EL (cell line): ENCODE measurements at places on chromosomes 5 and 9.

GRCh38 chr5:110361471-110361870 lies 365.0 kb downstream of the TMEM232 start:
- DNase-seq = peak; percentile 32

- peak; percentile 10 for DNase-seq
Observed at GRCh38 chr9:28234894-28235277, 661.6 kb upstream of the C9orf72 start.

- no peak for DNase-seq
Observed at GRCh38 chr9:71822456-71822855, 54.1 kb upstream of the CEMIP2 start.

DNA sequence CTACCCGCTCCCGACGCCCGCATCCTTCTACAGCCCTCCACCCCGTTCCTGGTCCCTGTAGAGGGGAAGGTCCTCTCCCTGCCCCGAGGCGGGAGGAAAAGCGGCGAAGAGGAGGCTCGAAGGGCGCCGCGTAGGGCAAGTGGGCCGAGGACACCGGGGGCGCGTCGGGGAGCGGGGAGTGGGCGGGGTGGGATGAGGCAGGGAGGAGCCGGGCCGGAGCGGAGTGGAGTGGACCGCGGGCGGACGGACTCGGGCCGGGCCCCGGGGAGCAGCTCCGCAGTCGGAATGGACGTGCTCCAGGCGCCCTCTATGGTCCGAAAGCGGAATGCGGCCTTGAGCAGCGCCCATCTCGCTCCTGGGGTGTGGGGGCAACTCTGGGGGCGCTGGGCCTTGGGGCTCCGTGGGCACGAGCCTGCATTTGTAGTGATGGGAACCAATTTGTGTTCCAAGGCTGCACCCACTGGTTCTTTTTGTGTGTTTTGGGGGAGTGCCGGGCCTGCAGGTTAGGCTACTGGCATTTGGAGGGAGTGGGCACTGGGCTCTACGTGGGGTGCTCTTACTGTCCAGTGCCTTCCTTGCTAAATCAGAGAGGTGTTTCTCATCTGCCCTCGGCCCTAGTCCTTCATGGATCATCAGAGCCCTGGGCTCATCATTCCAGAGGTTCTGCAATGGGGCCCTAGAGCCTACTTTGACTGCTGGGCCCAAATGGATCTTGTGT lies 7.3 kb downstream of the IRX1 start:
- no peak for DNase-seq

DNA sequence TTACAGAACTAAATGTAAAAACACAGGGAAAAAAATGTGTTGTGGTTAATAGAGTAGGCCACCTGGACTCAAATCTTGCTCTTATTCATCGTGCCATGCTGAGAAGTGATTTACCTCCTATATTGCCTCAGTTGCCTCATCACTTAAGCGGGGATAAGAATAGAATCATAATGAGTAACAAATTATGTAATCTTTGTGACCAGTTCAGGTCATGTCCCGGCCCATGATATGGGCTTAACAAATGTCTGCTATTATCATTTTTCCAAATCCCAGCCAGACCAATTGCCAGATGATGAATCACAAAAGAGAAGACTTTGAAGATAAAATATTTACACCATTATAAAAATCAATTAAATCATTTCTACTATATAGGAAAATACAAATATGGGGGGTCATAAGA lies 89.8 kb downstream of the CDH6 start:
- DNase-seq = no peak

DNA sequence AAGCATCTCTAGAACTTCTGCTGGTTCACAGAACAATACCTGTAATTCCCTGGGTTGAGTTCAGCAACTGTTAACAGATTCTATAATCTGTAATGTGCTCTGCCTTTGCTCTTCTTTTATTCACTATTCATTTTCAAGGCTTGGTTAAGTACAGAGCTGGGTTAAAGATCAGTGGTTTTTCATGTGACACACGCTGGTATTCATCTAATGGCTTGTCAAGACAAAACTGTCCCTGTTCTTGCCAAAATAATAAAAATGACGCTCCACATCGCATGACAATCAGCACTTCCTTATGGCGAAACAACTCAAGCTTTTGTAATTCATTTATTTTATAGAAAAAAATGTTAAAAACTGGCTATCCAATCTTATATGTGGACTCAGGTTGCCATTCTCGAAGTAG lies 137.9 kb downstream of the BNC2 start:
- no peak for DNase-seq

DNA sequence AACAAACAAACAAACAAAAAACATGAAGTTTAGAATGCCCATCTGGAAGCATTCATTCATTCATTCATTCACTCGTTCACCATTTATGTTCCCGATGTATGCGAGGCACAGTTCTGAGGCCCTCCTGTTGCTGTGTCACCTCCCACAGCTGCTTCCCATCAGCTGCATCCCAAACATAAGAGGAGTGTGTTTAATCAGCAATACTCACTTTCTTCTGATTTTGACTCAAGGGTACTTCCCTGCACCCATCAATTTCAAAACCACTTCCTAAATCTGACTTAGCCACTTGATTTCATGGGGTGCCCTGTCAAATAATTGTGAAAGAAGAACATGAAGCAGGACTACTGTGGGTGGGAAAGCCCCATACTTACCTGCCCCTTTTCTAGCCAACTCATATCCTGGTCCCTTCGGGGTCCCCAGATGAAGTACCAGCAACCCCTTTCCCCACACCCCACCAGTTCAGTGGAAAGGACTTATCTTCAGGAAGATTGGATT lies 128.0 kb upstream of the IL12B start:
- no peak for DNase-seq

GRCh38 chr9:23522952-23523351 lies 303.1 kb downstream of the ELAVL2 start:
- DNase-seq = no peak

DNA sequence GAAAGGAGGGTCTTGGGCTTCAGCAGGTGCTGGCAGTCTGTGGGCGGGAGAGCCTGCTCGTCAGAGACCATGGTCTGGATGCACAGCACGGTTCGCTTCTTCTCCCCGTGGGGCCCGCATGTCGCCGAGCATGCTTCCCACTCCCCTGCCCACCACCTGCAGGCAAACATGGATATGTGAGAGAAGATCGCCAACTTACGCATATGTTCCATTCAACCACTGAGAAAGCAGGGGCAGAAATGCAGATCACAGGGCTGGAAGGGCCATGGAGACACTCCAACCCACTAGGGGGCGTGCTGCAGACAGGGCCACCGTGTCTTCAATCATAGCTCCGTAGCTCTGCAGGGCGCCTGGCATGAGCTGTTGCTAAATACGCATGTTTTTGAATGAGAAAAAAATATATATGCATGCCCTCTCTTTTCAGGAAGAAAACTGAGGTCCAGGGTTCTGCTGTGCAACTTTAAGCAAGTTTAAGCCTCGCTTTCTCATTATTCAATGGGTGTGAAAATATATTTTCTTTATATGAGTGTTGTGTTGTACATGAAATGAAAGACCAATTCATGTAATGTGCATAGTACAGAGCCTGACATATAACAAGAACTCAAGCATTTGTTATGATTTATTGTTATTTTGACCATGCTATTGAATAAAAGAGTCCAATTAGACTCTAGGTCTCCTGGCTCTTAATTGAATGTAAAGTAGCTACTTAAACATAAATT lies 148.0 kb downstream of the TARS1 start:
- DNase-seq = peak; percentile 13

GRCh38 chr5:119896826-119897536 lies 267.6 kb downstream of the FAM170A start:
- no peak for DNase-seq

GRCh38 chr5:60504342-60504741 lies 195.6 kb downstream of the DEPDC1B start:
- DNase-seq = no peak

- peak; percentile 26 for DNase-seq
Observed at GRCh38 chr9:98944057-98944733, 488 bp downstream of the COL15A1 start.

DNA sequence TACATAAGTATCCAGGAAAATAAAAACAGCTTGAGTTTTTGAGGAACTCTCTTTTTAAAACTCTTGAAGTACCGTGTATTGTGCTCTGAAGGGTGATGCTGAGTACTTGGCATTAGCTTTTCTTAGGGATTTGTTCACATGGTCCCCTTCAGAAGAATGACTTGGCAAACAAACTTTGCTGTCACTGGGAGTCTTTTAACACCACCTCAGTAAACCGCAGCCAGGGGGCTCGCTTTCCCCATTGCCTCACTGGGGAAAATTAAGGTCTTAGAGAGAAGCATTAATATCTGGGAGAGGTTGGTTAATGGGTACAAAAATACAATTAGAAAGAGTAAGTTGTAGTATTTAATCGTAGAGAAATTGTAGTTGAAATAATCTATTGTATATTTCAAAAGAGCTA lies 105.9 kb upstream of the DAP start:
- DNase-seq = no peak

- DNase-seq = no peak
Observed at GRCh38 chr5:3277590-3278196, 317.9 kb upstream of the IRX1 start.

GRCh38 chr9:37909326-37909725 lies 5.4 kb upstream of the SLC25A51 start:
- DNase-seq = no peak

DNA sequence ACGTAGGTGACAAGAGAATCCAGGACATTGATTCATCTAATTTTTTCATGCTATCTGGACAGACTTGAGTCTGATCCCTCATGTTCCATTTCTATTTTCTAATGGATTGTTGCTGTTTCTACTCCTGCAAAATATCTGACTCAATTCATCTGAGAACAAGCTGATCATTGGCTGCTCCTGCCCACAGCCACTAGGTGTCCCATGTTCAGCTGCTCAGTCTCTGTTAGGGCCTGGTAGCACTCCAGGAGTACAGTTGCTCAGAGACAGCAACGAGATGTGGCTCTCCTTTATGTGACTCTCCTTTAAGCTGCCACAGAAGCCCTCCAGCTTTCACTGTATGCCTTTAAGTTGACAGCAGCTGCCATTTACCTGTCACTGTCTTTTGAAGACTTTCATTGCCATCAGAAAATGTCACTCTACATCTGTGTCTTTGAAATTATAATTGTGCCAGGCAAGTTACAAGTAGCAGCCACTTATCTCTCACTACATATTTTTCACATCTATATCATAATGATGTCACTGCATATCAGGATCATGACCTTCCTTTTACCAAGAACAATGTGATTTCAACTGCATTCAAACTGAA lies 1944.2 kb upstream of the NUDT12 start:
- DNase-seq = no peak

DNA sequence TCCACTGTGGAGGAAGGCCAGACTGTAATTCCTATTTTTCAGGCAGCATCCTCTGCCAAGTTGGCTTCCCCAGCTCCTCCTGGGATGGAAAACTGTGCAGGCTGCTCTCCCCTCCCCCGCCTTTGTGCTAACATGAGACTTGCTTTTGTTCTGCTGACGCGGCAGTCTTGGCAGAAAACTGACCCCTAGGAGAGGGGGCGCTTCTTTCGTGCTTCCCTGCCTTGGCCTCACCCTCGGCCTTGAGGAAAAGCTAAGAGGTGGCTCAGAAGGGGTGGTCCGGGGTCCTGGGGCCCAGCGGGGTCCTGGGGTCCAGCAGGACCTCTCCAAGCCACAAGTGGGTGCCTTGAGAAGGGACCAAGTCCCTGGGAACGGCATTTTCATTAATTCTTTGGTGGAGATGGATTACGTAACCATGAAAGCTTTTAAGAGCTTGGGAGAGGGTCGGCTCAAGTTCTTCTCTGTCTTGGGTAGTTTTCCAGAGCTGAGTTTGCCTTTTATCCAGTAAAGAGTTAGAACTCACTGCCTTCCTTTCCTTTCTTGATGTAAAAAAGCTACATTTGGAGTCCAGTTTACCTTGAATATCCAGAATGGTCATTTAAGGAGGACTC lies 51.0 kb downstream of the SH3PXD2B start:
- DNase-seq = no peak

DNA sequence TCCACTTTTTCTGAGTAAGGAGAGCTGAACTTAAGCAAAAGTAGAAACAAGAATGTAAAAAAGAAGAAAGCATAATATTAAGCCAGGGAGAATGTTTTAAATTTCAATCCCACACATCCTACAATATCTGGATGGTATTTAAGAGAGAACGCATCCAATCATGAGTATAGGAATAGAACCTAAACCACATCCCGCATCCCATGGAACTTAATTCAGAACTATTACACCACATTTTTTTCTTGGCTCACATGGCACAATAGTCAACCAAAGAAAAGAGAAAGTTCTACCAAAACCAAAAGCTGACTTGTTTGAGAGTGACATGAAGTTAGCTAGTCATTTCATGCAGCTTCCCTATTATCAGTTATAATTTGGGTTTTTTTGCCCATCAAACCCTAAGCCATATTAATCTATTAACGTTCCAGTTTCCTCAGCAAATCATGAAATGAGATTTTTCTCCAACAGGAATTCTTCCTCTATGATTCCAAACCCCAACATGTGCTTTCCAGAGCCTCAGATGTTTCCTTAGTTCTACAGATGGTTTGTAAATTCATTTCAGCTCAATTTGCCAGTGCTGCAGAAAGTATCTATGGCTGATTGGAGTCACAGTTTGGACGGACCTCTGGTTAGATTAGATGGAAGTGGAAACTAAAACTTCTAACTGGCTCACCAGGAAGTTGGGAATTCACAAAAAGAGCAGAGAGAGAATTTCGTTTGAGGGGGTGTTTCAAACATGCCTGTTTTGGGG lies 22.5 kb downstream of the ADAMTSL1 start:
- DNase-seq = no peak

DNA sequence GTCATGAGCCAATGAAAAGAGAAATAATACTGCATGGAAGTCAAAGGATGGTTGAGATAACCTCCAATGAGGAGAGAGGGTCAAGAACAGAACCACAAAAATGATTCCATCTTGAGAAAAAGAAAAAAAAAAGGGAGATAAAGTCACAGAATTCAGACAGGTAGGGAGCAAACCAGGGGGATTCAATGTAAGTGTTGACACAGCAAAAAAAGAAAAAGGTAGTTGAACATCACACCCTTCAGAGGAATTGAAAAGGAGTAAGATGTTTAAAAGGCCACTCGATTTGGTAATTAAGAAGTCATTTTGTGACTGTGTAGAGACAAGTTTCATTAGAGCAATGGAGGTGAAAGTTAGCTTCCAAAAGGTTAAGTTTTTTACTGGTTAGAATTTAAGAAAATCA lies 79.3 kb downstream of the ERP44 start:
- no peak for DNase-seq

DNA sequence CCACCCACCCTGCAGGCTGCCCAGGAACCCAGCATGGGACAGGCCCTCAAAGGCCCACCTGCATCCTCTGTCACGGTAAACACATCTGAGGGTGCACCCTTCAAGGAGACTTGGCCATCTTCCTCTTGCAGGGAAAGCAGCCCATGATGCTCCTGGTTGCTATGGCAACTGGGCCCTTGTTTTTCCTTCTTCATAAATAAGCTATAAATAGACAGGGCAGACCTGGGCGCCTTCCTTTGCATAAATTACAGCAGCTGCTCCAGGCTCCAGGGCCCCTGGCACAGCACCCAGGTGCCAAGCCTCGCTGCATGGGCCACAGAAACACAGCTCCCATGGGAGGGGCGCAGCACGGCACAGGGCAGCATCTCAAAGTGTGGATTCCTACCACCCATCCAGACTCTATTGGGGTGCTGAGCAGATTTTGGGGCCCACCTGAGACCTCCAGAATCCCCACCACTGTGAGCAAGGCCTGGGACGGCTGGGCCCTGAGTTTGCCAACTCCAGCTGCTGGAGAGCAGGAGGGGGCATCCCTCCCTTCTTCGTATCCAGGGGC lies 5.8 kb upstream of the PSMB7 start:
- DNase-seq = no peak
